Cortex of kidney (tissue), 1 donor: ENCODE measurements at places on chromosomes 13 and 19.

GRCh38 chr13:97140611-97141010 lies 81.5 kb upstream of the MBNL2 start:
- no peak for DNase-seq

DNA sequence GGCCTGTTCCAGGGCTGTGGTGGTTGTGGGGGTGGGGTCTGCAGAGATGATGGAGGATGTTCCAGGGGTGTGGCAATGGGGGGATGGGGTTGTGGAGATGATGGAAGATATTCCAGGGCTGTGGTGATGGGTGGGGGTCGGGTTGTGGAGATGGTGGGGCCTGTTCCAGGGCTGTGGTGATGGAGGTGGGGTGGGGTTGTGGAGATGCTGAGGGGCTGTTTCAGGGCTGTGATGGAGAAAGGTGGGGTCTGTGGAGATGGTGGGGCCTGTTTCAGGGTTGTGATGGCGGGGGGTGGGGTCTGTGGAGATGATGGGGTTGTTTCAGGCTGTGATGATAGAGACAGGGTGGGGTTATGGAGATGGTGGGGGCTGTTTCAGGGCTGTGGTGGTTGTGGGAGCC lies 62.0 kb downstream of the TEX29 start:
- DNase-seq, result no peak

DNA sequence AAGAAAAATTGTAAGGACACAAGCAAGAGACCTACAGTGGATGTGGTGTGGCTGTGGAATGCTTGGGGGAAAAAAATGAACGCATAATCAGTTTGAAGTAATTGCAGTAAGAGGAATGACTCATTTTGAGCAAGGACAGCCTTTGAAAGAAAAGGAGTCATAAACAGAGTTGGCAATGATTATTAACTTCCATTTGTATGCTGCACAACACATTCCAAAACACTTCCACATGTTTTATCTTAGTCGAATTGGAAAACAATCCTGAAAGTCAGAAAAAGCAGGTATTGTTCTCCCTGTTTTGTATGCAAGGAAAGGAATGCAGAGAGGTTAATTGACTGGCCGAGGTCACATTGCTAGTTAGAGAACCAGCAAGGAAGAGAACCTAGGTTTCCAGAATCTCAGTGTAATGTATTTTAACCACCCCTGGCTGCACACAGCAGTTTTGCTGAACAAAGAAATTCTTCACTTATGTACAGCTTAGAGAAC lies 630.0 kb upstream of the MIR17HG start:
- no peak for DNase-seq

DNA sequence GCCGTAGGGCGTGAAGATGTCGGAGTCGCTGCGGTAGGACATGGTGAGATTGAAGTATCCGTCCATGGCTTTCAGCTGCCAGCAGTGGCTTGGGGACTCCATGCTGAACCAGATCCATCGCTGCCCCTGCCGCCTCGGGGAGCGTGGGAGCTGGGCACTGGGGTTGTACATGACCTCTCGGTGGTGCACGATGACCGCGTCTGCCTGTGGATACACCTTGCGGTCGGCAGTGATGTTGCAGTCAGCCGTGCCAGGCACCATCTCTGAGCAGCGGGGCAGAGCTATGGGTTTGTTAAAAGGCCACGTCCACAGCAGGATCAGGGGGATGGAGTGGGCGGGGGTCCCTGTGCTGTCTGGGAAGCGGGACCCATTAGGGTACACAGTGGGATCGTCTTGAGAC lies 7.4 kb downstream of the FUT6 start:
- DNase-seq, result no peak

GRCh38 chr13:50523307-50523706 lies 320.2 kb downstream of the DLEU7 start:
- DNase-seq, result no peak

- no peak for DNase-seq
Measured at GRCh38 chr19:44645407-44646048, 1.8 kb downstream of the PVR start.

GRCh38 chr13:50951366-50951765 lies 41.8 kb downstream of the RNASEH2B start:
- DNase-seq, result no peak

GRCh38 chr13:43307221-43307920 lies 284.0 kb downstream of the DNAJC15 start:
- DNase-seq, result no peak

DNA sequence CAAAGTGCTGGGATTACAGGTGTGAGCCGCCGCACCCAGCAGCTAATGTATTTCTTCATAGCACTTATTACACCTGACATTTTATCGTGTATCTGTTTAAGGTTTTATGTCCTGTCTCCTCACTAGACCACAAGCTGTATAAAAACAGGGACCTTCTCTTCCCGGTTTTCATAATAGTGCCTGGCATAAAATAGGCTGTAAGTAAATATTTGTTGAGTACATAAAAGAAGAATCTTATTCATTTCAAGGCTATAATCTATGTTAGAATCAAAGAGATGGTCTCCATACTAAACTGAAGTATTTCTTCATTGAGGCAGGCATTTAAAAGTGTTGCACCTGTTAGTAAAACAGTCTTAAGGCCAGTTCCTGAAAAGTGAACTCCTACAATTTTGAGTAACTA lies 194.0 kb downstream of the SHISA2 start:
- no peak for DNase-seq

DNA sequence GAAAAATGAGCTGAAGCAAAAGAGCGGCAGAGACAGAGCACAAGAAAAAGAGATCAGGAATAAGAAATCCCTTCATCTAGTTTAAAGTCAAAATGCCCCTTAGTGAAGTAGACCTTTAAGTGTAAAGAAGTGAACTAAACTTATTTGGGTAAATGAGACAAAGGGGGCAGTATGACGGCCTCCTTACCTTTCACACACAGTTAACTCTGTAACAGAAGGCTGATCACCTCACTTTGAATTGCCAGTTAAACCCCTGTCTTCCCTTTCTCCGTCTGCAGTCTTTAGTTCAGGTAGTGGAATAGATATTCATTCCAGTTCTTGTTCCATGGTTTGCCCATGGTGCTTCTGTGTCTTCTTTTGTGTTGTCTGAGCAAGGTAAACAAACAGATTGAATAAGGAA lies 1029.8 kb downstream of the DIAPH3 start:
- no peak for DNase-seq

GRCh38 chr13:51639171-51639570 lies 54.9 kb downstream of the WDFY2 start:
- no peak for DNase-seq

DNA sequence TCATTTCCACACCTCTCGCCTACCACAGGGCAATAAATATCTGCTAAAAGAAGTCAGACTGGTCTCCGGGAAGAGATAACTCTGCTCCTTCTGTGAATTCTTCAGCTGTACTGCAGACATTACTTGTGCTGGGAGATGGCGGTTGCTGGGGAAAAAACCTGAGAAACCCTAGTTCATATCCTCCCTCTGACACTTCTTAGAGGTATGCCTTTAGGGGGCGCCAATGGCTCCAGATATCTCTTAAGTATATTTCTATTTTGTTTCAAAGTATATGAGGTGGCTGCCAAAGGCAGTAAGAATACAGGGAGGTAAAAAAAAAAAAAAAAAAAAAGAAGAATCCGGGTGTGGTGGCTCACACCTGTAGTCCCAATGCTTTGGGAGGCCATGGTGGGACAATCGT lies 175.2 kb downstream of the PAN3 start:
- DNase-seq, result no peak

DNA sequence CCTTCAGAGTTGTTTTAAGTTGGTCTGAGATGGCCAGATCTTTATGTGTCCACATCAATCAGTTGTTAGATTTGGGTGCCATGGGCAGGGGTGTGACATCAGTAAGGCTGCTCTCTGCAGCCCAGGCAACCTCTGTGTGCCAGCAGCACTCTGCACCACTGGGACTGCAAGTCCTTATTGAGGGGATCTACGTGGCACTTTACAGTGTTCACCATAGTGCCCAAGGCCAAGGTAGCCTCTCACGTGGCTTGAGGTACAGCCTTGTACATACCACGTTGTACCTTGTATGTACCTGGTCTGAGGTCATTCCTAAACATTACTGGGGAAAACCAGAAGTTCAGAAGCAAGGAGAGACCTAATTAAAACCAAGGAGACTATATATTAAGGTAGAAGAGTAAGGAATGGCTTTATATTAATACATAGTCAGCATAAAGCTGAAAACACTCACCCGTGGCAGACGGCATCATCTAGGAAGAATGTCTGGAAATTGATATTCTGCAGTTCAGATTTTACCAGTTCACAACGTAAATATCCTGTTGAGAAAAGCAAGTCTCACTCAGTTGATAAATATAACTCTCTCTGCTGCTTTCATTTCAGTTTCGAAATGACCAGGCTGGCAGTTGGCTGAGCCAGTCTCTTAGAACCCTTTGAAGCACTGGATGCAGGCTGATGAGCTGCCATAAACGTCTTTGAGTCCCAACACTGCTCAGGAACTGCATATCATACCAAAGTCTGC lies 128.8 kb downstream of the ZDHHC20 start:
- no peak for DNase-seq

- DNase-seq, result no peak
Measured at GRCh38 chr13:59607780-59608233, 555.9 kb downstream of the DIAPH3 start.

DNA sequence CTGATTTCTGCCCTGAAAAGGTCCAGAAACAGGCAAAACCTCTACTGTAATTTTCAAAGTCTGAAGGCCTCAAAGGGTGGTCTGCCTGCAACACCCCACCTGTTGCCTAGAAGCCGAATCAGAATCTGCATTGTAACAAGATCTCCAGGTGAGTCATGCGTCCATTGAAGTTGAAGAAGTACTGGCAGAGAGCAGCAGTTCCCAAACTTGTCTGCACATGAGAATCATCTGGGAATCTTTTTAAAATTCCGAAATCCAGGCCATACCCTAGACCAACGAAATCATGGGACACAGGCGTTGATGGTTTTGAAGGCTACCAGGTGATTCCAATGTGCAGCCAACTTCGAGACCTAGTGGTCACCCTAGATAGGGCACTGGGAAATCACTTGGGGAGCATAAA lies 16.0 kb upstream of the CLN5 start:
- no peak for DNase-seq

DNA sequence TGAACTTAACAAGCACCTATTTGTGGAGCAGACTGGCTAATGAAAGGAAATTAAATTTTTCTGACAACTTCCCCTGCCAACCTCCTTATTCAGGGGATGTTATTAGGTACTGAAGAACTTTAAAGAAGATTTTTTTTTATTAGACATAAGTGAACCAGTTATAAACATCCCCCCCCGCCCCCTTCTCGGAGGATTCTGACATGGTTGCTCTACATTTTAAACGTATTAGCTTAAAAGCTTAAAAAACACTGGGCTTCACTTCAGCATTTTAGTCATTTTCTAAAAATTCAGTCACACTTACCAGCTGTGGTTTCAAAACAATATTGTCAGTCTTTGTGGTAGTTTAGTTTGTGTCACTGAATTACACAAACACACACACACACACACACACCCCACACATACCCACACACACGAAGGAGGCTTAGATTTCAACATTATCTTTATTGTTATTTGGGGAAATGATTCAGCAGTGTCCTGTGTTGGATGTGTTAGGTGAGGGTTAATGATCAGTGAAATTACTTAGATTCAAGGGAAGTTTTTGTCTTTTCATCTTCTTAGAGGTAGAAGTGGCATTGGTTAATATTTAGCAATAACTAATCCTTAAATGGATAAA lies 145.7 kb downstream of the PCCA start:
- no peak for DNase-seq

DNA sequence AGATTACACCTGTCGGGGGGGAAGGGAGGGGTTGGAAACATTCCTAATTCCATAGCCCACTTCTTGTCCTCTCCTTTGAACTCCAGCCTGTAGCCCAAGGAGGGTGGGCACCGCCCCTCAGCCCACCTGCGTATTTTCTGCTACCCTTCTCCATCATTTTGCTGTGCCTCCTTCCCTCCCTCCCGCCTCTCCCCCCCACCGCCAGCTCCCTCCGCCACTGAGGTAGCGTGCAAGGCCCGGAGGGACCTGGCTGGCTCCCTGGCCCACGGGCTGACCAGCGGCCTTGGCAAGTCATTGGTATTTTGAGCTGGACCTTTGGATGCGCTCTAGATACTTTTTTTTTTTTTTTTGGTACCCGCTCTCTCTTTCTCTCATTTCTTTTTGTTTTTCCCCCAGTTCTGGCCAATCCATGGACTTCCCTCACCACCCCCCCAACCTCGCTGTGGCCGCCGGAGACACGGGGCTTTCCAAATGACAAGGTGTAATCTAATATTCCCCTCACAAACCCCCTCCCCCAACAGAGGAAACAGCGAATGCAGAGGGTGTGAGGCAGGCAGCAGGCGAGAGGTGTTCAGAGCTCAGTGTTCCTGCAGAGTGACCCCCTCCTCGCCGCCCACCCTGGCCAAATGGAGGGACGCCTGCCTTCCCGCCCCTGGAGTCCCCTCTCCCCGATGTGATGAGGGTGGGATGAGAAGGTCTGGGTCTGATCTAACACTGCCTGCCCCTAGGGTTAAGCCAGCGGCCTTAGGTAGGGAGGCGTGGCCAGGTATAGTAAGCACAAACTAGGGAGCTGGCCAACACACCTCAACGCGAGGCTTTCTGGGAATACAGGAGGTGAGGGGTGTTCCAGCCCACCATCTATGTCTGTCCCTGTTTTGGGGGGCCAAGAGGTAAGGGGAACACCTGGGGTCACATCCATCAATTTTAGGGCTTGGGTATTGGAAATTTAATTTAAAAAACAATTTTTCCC lies 89.2 kb downstream of the PTPRS start:
- no peak for DNase-seq

GRCh38 chr19:45729800-45730290 lies 851 bp downstream of the FBXO46 start:
- no peak for DNase-seq

DNA sequence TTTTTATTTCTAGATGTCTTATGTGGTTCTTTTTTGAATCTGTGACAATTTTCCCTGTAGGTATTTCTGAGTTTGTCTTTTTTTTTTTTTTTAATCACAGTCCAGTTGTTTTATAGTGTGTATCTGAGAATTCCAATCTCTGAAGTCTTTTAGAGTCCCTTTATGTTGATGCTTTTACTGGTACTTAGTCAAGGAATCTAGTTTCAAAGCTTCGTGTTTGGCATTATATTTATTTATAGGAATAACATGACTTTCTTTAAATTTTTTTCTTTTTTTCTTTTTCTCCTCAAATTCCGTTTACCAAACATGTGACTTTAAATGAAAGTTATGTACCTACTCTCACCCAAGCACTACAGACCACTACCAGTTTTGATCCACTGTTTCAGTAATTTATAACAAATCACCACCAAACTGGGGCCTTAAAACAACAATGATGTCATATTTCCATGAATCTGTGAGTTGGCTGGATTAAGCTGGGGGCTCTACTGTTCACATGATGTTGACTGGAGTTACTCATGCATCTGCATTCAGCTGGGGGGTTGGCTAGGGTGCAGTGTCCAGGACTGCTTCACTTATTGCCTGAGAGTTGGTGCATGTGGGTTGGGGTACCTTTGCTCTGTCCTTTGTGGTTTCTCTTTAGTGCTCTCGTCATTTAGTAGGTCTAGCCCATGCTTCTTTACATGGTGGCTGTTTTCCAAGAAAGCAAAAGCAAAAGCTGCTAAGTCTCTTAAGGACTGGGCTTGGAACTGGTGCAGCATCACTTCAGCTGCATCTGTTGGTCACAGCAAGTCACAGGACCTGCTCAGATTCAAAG lies 22.3 kb downstream of the KCTD4 start:
- DNase-seq, result no peak
